ENCODE measurements at places on chromosomes 3 and 15. TPM values are rescaled to one million over a fixed set of nuclear protein-coding genes. Genes with fewer than 3 reads are reported as not detected.

The ASB14 gene
- total RNA-seq: not detected

The DLEC1 gene
- 13.1 TPM for total RNA-seq

The ADGRG7 gene
- not detected for total RNA-seq

The RETNLB gene
- not detected for total RNA-seq

The GOLGA8B gene
- total RNA-seq: 83.0 TPM

The TMEM40 gene
- 8.5 TPM for total RNA-seq

The SIAH2 gene
- 47.4 TPM for total RNA-seq

The GPR160 gene
- total RNA-seq: 88.9 TPM

The TIMP4 gene
- 5.6 TPM for total RNA-seq

DNA sequence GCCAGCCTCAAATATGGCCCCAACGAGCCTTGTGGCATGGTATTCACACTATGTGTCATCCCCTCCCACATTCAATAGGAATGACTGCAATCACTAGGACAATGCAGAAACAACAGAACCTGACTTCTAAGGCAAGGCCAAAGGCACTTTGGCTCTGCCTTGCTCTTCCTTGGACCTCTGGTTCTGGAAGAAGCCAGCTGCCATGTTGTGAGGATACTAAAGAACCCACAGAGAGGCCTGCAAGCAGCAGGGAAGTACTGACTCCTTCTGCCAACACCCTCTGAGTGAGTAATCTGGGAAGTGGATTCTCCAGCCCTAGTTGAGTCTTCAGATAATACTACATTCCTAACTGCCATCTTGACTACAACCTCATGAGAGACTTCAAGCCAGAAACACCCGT lies 64.7 kb downstream of the ADAMTS9 start:
- H3K27ac ChIP-seq: no peak overlapping the region
- H3K4me1 ChIP-seq: no peaks in the 10 kb centered on the region
- H3K4me3 ChIP-seq: no peak overlapping the region
- H3K36me3 ChIP-seq: no peaks in the 10 kb centered on the region
- H3K27me3 ChIP-seq: no peaks in the 10 kb centered on the region

DNA sequence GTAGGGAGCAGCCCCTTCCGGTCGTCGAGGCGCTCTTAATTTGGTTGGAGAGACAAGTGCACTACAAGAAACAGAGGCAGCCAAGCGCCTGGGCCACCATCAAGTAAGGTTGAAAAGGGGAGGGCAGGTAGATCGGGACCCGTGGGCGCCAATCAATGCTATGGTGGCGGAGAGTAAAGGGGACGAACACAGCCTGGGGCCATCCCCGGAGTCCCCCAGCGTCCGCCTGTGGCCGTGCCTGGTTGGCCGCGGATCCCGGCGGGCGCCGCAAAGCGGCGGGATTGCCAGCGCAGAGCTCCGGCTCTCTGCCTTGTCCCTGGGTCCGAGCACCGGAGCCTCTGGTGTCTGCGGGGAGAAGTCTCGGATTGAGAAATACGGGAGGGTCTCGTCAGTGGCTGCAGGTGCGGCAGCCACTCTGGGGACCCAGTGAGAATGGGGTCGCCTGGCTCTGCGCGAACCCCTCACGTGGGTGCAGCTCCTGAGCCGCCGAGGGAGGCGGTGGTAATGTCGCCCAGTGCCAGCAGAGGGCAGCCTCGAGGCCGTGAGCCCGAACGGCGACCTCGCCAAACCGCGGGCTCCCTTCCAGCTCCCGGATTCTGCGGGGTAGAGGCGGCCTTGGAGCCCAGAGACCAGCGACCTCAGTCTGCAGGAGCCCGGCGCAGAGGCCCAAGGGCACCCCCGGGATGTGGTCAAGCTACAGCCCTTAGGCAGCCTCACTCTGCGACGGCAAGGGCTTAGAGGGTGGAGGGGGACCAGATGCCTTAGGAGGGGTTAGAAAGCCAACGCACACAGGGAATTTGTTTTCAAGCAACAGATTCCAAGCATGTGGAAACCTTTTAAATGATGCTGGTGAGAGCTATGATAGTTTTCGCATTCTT lies 10.8 kb downstream of the FOXL2 start:
- no peak overlapping the region for H3K27ac ChIP-seq
- peaks cover 45% of the 10 kb centered on the region for H3K27me3 ChIP-seq
- peak; percentile 40 for DNase-seq
- H3K36me3 ChIP-seq: no peaks in the 10 kb centered on the region

- no peak overlapping the region for H3K4me3 ChIP-seq
- no peak overlapping the region for H3K27ac ChIP-seq
- peak; percentile 67 for DNase-seq
- H3K36me3 ChIP-seq: no peaks in the 10 kb centered on the region
- H3K4me1 ChIP-seq: no peaks in the 10 kb centered on the region
- no peaks in the 10 kb centered on the region for H3K27me3 ChIP-seq
Observed at GRCh38 chr3:14791343-14791945, 27.3 kb upstream of the FGD5 start.

DNA sequence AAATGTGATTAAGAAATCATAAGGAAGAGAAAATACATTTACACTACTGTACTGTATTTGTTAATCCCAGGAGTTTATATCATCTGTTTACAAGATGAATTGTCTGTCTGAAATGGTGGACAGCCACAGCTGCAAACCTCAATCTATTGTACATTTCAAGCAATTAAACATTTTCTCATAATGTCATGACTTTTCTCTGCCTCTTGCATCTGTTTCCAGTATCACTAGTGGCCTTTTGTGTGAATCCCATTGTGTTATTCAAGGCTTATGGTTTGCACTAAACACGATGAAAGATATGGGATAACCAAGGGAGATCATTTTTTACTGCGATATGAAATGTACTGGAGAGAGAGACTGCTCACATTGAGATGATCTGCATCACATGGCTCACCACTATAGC lies 200.2 kb upstream of the LRRN1 start:
- no peaks in the 10 kb centered on the region for H3K27me3 ChIP-seq
- H3K4me1 ChIP-seq: no peaks in the 10 kb centered on the region
- H3K27ac ChIP-seq: no peak overlapping the region
- H3K4me3 ChIP-seq: no peak overlapping the region

GRCh38 chr15:100757661-100758060 lies 122.0 kb upstream of the ALDH1A3 start:
- H3K27me3 ChIP-seq: no peaks in the 10 kb centered on the region
- H3K27ac ChIP-seq: no peak overlapping the region
- H3K36me3 ChIP-seq: no peaks in the 10 kb centered on the region
- H3K4me3 ChIP-seq: no peak overlapping the region
- H3K4me1 ChIP-seq: peaks cover 11% of the 10 kb centered on the region

- no peaks in the 10 kb centered on the region for H3K4me1 ChIP-seq
- no peaks in the 10 kb centered on the region for H3K36me3 ChIP-seq
- DNase-seq: no peak
- H3K4me3 ChIP-seq: no peak overlapping the region
Observed at GRCh38 chr3:185717121-185717520, 107.7 kb downstream of the IGF2BP2 start.

GRCh38 chr3:105610473-105610872 lies 243.8 kb downstream of the ALCAM start:
- no peak for DNase-seq
- H3K4me1 ChIP-seq: no peaks in the 10 kb centered on the region
- no peaks in the 10 kb centered on the region for H3K27me3 ChIP-seq

GRCh38 chr15:94300612-94301011 lies 69.3 kb downstream of the MCTP2 start:
- no peak overlapping the region for H3K4me3 ChIP-seq
- no peaks in the 10 kb centered on the region for H3K36me3 ChIP-seq
- H3K4me1 ChIP-seq: no peaks in the 10 kb centered on the region
- no peak for DNase-seq
- H3K27ac ChIP-seq: no peak overlapping the region

- peaks cover 9% of the 10 kb centered on the region for H3K4me1 ChIP-seq
- H3K36me3 ChIP-seq: no peaks in the 10 kb centered on the region
- peak overlapping the region; percentile 99 for H3K27ac ChIP-seq
- H3K4me3 ChIP-seq: no peak overlapping the region
- DNase-seq: no peak
- H3K27me3 ChIP-seq: no peaks in the 10 kb centered on the region
Observed at GRCh38 chr3:71067977-71068654, 515.4 kb downstream of the FOXP1 start.

DNA sequence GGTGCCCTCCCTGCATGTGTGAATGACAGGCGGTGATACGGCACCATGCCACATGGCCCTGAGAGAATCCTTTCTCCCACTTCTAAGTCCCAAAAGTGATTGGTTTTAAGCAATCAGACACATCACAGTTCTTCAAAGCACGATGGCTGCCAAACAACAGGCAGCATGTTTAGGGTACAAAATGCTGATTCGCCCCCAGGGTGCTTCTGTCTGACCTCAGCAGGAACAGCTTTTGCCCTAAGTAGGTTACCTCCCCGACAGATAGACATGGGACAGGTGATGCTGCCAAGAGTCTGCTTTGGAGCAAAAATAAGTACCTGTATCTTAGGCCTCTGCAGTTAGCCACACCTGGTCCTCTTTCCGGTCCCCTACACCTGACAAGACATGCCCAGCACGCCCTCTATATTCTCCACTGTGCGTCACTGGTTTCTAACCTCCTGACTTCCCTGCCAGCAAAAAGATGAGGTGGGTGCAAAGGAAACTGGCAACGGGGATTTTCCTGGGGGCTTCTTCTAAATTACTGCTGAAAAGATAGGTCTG lies 549.8 kb downstream of the FOXP1 start:
- no peak for DNase-seq
- H3K27me3 ChIP-seq: no peaks in the 10 kb centered on the region
- peak overlapping the region; percentile 81 for H3K27ac ChIP-seq
- H3K4me1 ChIP-seq: peaks cover 22% of the 10 kb centered on the region

DNA sequence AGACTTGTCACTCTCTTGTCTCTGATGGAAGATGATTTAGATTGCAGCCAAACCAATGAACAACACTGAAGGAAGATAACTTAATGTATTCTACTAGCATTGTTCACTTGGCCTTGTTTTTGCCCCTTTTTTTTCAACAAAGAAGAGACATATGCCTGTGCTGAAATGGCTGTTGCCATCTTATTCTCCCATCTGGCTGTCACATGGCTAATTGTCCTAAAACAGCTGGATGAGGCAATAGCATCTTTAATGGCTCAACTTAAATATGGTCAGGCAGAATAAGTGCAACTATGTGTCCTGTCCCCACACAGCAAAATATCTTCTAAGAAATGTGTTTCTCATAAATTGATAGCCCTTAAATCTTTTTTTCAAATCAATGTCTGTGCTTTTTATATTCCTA lies 576.9 kb downstream of the TUSC7 start:
- no peak for DNase-seq
- no peaks in the 10 kb centered on the region for H3K4me1 ChIP-seq
- no peak overlapping the region for H3K27ac ChIP-seq

- no peak overlapping the region for H3K4me3 ChIP-seq
- H3K4me1 ChIP-seq: peaks cover 9% of the 10 kb centered on the region
- H3K27ac ChIP-seq: no peak overlapping the region
- no peaks in the 10 kb centered on the region for H3K27me3 ChIP-seq
Observed at GRCh38 chr3:194150252-194150934, 14.4 kb downstream of the HES1 start.

DNA sequence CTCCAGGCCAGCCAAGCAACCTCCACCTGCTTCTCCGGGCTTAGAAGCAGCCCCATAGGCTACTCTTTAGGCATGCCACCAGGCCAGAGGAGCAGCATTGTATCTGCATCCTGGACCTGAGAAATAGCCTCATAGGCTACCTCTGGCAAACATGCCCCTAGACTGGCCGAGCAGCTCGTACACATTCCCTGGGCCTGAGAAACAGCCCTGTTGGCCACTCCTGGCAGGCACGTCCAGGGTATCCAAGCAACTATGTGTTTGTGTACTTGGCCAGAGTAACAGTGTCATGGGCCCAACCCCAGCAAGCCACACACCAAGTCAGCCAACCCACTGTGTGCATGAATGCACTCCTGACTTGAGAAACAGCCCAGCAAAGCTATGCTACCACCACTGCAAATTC lies 498.7 kb upstream of the CDIN1 start:
- H3K27me3 ChIP-seq: no peaks in the 10 kb centered on the region
- no peak overlapping the region for H3K27ac ChIP-seq
- no peaks in the 10 kb centered on the region for H3K4me1 ChIP-seq
- no peak for DNase-seq
- no peak overlapping the region for H3K4me3 ChIP-seq
- H3K36me3 ChIP-seq: no peaks in the 10 kb centered on the region

DNA sequence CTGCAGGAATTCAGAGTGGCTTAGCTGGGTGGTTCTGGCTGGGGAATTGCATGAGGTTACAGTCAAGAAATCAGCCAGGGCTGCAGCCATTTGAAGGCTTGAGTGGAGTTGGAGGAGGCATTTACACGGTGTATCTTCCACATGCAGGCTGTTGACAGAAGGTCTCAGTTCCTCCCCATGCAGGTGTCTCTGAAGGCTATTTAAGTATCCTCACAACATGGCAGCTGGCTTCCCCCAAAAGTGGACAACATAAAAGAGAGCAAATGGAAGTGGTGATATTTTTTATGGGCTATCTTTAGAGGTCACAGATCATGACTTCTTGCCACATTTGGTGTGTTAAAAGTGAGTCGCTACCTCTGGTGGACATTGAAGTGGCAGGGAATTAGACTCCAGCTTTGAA lies 60.1 kb upstream of the SPRED1 start:
- H3K27me3 ChIP-seq: no peaks in the 10 kb centered on the region
- no peak overlapping the region for H3K27ac ChIP-seq
- no peak for DNase-seq
- no peak overlapping the region for H3K4me3 ChIP-seq
- H3K36me3 ChIP-seq: no peaks in the 10 kb centered on the region

- no peaks in the 10 kb centered on the region for H3K36me3 ChIP-seq
- DNase-seq: no peak
- H3K27ac ChIP-seq: no peak overlapping the region
- no peaks in the 10 kb centered on the region for H3K4me1 ChIP-seq
- H3K4me3 ChIP-seq: no peak overlapping the region
- H3K27me3 ChIP-seq: no peaks in the 10 kb centered on the region
Observed at GRCh38 chr15:78197632-78198031, 36.7 kb downstream of the ACSBG1 start.

DNA sequence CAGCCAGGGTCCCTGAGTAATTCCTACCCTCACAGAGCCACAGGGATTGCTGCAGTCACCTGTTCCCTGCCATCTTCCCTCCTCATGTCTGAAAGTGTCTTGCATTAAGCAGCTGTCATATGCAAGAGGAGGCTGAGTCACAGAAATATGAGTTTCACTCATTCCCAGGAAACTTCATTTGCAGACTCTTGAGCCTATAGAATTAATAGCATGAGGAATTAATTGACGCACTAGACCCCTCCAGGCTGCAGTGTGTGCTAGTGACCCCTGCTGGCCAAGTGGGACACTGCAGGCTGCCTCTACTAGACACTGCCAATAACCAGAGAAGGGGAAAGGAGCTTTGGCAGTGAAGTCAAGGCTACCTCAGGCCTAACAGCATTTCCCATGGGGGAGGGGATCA lies 50.6 kb upstream of the SLC6A1 start:
- no peaks in the 10 kb centered on the region for H3K36me3 ChIP-seq
- no peak for DNase-seq
- no peak overlapping the region for H3K27ac ChIP-seq
- no peaks in the 10 kb centered on the region for H3K4me1 ChIP-seq
- no peaks in the 10 kb centered on the region for H3K27me3 ChIP-seq
- no peak overlapping the region for H3K4me3 ChIP-seq

DNA sequence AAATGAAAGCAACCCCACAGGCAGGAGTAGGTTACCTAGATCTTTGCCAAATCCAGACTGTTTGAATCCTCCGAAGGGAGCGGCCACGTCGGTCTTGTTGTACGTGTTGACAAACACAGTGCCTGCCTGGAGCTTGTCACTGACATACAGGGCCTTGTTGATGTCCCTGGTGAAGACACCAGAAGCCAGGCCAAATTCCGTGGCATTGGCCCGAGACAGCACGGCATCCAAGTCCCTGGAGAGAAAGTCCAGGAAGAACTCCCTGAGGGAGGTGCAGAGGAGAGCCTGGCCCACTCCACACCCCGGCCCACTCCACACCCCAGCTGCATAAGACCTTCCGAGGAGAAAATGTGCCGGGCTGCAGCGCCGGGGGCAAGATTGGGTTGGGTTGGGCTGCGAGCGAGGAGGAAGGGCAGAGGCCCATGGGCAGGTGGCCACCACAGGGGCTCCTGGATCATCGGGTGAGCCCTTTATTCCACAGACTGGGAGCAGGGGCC lies 21.8 kb upstream of the SLC41A3 start:
- H3K27ac ChIP-seq: no peak overlapping the region
- no peaks in the 10 kb centered on the region for H3K4me1 ChIP-seq
- DNase-seq: no peak
